ENCODE measurements at places on chromosomes 2 and 18.

DNA sequence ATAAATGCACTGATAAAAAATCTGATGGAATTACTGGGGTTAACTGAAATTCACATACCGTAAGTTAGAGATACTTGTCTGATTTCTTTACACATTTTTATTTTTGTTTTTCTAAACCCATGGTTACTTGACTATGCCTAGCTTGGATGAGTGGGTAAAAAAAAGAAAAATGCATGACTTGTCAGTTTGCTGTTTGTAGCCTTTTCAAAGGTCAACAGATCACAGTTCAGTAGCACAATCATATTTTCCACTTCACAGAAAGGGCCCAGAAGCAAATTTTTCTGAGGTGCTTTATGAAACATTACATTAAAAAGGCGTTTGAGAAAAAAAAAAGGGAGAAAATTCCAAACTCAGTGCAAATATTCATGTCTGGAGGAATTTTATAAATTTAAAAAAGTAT lies 16.4 kb downstream of the SLC16A14 start:
- no peak for DNase-seq

GRCh38 chr2:142598846-142599245 lies 278.6 kb upstream of the KYNU start:
- DNase-seq, result no peak

DNA sequence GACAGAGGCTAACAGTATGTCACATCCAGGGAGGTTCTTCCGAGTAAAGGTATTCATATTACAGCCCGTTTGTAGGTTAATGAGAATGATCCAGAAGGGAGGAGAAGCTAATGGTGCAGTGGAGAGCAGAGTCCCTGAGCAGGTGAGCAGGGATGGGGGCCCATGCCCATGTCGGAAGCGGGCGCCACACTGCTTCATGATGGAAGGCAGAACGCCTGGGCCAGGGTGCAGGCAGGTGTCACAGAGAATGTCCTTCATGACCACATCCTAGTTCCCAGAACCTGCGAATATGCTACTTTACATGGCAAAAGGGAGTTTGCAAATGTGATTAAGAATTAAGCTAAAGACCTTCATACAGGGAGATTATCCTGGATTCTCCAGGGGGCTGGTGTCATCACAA lies 4.0 kb downstream of the HES6 start:
- no peak for DNase-seq

GRCh38 chr18:30192216-30192615 lies 850.3 kb downstream of the DSC3 start:
- DNase-seq, result no peak

GRCh38 chr18:62850619-62851306 lies 135.4 kb downstream of the PHLPP1 start:
- no peak for DNase-seq

- no peak for DNase-seq
These were observed 6.5 kb upstream of the CYBRD1 start for GRCh38 chr2:171515672-171516298.

DNA sequence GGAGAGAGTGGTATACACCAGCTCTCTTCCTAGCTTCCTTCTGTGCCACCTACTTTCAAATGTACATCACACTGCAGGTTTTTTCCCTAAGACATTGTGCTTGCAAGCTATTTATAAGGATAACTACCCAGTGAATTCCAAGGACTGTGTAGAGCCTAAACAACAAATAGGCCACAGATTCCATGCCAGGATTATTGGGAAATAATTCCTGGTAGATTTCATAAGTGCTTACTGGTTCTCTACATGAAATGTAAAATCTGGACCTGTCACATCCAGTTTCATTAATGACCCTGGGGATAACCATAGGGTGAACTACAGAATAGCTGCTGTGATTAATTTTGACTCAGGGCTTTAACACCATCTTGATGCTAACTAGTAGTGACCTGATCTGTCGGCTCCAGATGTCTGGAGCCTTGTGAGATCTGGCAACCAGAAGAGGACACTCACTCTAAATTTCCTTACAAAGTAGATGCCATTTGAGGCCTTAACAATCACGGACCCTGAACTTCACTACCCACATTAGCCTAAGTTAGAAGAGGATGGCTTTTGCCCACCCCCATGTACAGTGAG lies 34.3 kb upstream of the LGALSL start:
- DNase-seq, result no peak

- no peak for DNase-seq
These were observed 1.3 kb upstream of the FHL2 start for GRCh38 chr2:105400138-105400540.

DNA sequence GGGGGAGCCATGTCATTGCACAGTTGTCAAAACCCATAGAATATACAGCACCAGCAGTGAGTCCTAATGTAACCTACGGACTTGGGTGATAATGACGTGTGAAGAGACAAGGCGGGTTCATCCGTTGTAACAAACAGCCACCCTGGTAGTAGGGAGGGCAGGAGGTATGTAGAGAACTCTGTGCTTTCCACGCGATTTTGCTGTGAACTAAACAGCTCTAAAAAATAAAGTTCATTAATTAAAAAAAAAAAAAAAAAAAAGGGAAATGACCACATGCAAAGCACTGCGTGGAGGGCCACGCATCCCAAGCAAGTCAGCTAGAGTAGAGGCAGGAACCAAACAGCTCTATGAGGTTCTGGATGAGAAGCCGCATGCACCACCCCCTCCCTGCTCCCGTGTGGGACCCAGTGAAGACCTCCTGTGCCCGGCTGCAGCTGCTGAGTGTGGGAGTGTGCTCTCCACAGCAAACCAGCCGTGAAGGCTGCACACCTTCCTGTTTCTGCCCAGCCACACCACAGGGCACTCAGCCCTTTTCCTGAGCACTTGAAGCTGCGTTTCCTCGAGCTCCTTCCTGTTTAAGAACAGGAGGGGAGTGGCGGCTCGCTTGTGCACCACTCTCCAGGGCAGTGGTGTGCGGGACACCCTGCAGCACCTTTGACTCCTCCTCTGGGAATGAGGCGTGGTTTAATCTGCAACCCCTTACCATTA lies 65.6 kb downstream of the ODC1 start:
- DNase-seq, result no peak

DNA sequence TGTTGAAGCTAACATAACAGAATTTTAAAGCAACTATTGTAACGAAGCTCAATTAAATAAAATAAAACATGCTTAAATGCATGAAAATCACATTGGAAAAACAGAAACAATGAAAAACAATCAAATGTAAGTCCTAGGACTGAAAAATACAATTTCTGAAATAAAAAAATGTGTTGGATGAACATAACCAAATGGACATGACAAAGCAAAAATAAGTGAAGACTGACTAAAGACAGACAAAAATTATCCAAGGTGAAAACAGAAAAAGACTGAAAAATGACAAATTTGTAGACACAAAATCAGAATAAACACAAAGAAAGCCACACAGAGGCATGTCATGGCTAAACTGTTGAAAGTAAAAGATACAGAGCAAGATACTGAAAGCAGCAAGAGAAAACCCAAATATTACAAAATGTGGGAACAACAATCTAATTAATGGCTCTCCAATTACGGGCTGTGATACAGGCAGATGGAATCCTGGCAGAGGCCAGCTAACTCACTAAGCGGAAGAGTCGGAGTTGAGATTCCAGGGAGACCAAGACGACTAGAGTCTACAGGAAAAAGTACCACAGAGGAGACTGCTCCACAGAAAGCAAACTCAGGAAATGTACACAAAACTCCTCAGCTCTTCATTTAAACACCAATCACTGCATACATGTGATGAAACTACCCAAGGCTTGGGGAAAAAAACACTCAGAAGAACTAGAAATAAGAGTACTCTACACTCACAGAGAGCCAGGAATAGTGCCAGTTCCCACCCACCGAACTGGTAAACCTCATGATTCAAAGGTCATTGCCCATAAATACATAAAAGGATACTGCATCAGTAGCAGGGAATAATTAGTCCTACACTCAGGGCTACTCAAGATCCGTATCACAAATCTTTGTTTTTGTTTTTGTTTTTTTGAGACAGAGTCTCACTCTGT lies 83.6 kb downstream of the ATAD2B start:
- DNase-seq, result no peak

Measured in activated T-cell treated with anti-CD3 and anti-CD28 coated beads for 48 hours (primary cell).